Naive thymus-derived CD8-positive, alpha-beta T cell (primary cell): ENCODE measurements at places on chromosomes 4 and X. TPM values are rescaled to one million over a fixed set of nuclear protein-coding genes. Genes with fewer than 3 reads are reported as not detected.
A peak's percentile ranks its signal among the peaks of the same experiment; 100 is the strongest.

DNA sequence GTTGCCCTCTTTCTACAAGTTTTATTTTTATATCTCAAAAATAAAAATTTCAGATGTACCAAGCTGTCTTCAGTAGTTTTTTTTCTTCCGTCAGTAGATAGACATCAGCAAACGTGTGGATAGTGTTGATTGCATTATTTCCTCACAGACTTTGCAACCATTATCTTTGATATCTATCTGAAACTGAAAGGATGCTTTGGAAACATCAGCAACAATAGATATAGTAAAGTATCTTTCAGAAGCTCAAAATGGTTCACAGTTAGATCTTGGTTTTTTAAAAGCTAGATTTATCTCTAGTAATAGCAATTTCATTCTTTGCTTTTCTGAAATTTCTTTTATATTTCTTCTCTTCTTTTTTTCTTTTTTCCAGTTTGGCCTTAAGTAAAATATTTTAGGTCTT, 246.9 kb upstream of the PCDH7 start:
- no peak overlapping the region for H3K4me3 ChIP-seq
- no peaks in the 10 kb centered on the region for H3K27me3 ChIP-seq
- no peak for DNase-seq
- no peaks in the 10 kb centered on the region for H3K4me1 ChIP-seq

DNA sequence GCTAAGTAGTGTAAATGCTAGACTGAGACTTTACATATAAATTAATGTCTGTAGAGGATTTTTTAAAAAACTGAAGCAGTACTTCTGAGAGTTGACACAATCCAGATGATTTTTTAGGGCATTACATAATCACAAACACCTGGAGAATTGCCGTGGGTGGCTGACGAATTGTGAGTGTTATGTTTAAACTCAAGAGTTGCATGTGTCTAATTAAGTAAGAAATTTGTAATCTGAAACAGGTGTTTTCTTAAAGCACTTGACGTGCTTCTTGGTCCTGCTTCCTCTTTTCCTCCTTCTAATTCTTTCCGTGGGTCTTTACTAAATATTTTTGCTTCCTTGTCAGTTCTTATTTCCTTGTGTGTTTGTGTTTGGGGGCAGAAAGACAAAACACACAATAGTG, 27.8 kb downstream of the PIR start:
- no peak for DNase-seq
- H3K4me3 ChIP-seq, result no peak overlapping the region
- no peak overlapping the region for H3K27ac ChIP-seq
- no peaks in the 10 kb centered on the region for H3K36me3 ChIP-seq
- no peaks in the 10 kb centered on the region for H3K4me1 ChIP-seq

- peaks cover 5% of the 10 kb centered on the region for H3K27me3 ChIP-seq
- H3K27ac ChIP-seq, result no peak overlapping the region
- peak; percentile 40 for DNase-seq
- no peak overlapping the region for H3K4me3 ChIP-seq
- H3K4me1 ChIP-seq, result no peaks in the 10 kb centered on the region
Measured at GRCh38 chr4:76504613-76505465, 69.8 kb downstream of the SHROOM3 start.

GRCh38 chrX:24377911-24378468, 17.6 kb downstream of the SUPT20HL1 start:
- no peaks in the 10 kb centered on the region for H3K4me1 ChIP-seq
- H3K27ac ChIP-seq, result no peak overlapping the region
- H3K4me3 ChIP-seq, result no peak overlapping the region
- no peak for DNase-seq
- no peaks in the 10 kb centered on the region for H3K36me3 ChIP-seq

GRCh38 chrX:134460005-134460861, at the start of gene HPRT1:
TSS of gene HPRT1 (plus strand) at chrX:134460165. CDS start at chrX:134460312, 147 bp downstream.
- H3K27ac ChIP-seq, result peak within 1 kb of the TSS; percentile 91
- peak within 1 kb of the TSS; percentile 88 for H3K4me3 ChIP-seq
- H3K4me1 ChIP-seq, result peaks cover 9% of the 10 kb centered on the region
- DNase-seq, result peak; percentile 71

GRCh38 chrX:10901290-10901633, 209.9 kb upstream of the HCCS start:
- H3K36me3 ChIP-seq, result peaks cover 10% of the 10 kb centered on the region
- no peaks in the 10 kb centered on the region for H3K4me1 ChIP-seq
- no peak overlapping the region for H3K27ac ChIP-seq
- DNase-seq, result no peak
- no peaks in the 10 kb centered on the region for H3K27me3 ChIP-seq

GRCh38 chrX:131704136-131704695, 160.3 kb downstream of the OR13H1 start:
- no peak overlapping the region for H3K27ac ChIP-seq

DNA sequence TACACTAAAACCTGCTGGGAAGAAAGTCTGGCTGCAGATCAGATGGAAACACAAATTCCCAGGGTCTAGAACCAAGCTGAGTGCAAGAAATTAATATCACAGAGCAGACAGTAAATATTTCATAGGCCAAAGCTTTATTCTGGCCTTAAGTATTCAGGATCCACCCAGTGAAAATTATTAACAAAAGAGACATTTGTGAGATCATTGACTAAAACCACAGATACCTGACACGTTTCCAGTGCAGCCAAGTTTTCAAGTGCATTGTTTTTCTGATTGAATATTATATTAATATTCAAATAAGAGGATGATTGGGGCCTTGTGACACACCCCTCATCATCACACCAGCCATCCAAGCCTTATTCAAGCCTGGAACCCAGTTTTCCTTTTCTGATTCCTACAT, 10.3 kb downstream of the ELOVL6 start:
- DNase-seq, result no peak
- H3K4me3 ChIP-seq, result no peak overlapping the region
- no peaks in the 10 kb centered on the region for H3K36me3 ChIP-seq
- peak overlapping the region; percentile 56 for H3K27ac ChIP-seq
- H3K4me1 ChIP-seq, result peaks cover 9% of the 10 kb centered on the region

GRCh38 chr4:69522554-69522953, 26.8 kb upstream of the UGT2B4 start:
- no peaks in the 10 kb centered on the region for H3K4me1 ChIP-seq
- no peaks in the 10 kb centered on the region for H3K36me3 ChIP-seq
- no peak overlapping the region for H3K27ac ChIP-seq
- H3K27me3 ChIP-seq, result peaks cover under 1% of the 10 kb centered on the region

GRCh38 chr4:101158134-101158482, 189.2 kb downstream of the PPP3CA start:
- H3K4me3 ChIP-seq, result no peak overlapping the region
- H3K27ac ChIP-seq, result no peak overlapping the region
- no peak for DNase-seq
- H3K36me3 ChIP-seq, result no peaks in the 10 kb centered on the region
- no peaks in the 10 kb centered on the region for H3K27me3 ChIP-seq
- peaks cover 23% of the 10 kb centered on the region for H3K4me1 ChIP-seq

GRCh38 chr4:105807496-105807895, 87.8 kb upstream of the NPNT start:
- no peak for DNase-seq
- no peaks in the 10 kb centered on the region for H3K27me3 ChIP-seq
- peaks cover 3% of the 10 kb centered on the region for H3K36me3 ChIP-seq
- no peak overlapping the region for H3K4me3 ChIP-seq
- no peaks in the 10 kb centered on the region for H3K4me1 ChIP-seq
- no peak overlapping the region for H3K27ac ChIP-seq

- H3K4me3 ChIP-seq, result no peak overlapping the region
- H3K36me3 ChIP-seq, result peaks cover 16% of the 10 kb centered on the region
- H3K27me3 ChIP-seq, result no peaks in the 10 kb centered on the region
- no peak overlapping the region for H3K27ac ChIP-seq
Measured at GRCh38 chr4:150297861-150298474, 219.7 kb downstream of the DCLK2 start.

- H3K27me3 ChIP-seq, result no peaks in the 10 kb centered on the region
- peak overlapping the region; percentile 98 for H3K27ac ChIP-seq
- H3K36me3 ChIP-seq, result peaks cover 26% of the 10 kb centered on the region
- H3K4me1 ChIP-seq, result peaks cover 38% of the 10 kb centered on the region
Measured at GRCh38 chrX:65690057-65690855, 22.8 kb downstream of the MSN start.

- no peak for DNase-seq
- peaks cover 10% of the 10 kb centered on the region for H3K4me1 ChIP-seq
- H3K27ac ChIP-seq, result peak overlapping the region; percentile 99
- H3K36me3 ChIP-seq, result peaks cover 4% of the 10 kb centered on the region
- peak overlapping the region; percentile 89 for H3K4me3 ChIP-seq
Measured at GRCh38 chrX:7926501-7926900, 712 bp downstream of the PNPLA4 start.

DNA sequence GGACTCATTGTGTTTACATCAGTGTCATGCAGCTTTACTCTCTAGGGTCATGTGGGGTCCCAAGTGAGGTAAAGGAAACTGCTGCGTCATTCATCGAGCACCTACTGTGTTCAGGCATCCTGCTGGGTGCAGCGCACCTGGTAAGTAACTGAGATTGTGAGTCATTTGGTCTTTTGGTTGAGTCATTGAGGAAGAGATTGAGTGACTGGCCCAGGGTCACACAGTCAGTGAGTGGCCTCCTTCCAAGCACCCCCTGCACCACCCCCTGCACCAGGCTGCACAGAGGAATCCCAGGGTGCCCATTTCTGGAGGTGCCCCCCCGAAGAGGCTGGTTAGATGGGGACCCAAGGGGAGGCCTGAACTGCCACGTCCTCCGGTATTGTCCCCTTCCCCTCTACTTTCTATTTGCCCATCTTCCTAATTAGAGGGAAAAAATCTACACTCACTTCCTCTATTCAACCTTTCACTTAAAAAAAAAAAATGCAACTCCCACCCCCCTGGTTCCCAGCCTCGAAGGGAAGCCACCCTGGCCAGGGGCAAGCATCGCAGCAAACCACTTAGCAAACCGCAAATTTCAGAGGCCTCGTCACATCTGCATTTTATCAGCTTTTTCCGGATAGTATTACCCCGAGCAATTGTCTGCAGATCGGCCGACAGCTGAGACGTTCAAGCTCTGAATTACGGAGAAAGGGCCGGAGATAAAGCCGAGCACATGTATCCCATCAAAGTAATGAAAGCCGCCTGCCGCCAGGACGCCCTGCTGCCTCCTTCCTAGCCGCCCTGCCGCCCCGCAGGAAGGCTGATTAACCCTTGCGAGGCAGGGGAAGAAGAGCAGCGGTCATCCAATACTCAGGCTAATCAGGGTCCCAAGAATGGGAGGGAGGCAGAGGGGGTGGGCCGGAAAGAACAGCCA, 96.3 kb upstream of the MSX1 start:
- H3K27ac ChIP-seq, result no peak overlapping the region
- no peak for DNase-seq
- peaks cover 9% of the 10 kb centered on the region for H3K4me1 ChIP-seq
- peak overlapping the region; percentile 33 for H3K4me3 ChIP-seq
- H3K27me3 ChIP-seq, result peaks cover 3% of the 10 kb centered on the region

DNA sequence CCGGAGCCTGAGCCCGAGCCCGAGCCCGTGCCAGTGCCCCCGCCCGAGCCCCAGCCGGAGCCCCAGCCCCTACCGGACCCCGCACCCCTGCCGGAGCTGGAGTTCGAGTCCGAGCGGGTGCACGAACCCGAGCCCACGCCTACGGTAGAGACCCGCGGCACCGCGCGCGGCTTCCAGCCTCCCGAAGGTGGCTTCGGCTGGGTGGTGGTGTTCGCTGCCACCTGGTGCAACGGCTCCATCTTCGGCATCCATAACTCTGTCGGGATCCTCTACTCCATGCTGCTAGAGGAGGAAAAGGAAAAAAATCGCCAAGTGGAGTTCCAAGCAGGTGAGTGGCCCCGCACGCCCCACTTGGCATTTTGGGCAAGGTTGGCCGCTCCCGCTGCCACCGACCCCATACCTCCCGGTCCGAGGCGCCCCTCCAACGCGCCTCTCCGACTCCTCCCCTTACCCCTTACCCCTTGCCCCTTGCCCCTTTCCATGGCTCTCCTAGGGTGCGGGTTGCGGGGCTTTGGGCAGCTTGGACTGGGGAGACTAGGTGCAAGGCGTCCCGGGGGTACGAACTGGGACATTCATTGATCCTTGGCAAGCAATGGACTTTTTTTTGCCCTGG, 553 bp downstream of the SLC16A2 start:
- H3K27ac ChIP-seq, result no peak overlapping the region
- H3K4me1 ChIP-seq, result peaks cover 11% of the 10 kb centered on the region
- peak overlapping the region; percentile 69 for H3K4me3 ChIP-seq

DNA sequence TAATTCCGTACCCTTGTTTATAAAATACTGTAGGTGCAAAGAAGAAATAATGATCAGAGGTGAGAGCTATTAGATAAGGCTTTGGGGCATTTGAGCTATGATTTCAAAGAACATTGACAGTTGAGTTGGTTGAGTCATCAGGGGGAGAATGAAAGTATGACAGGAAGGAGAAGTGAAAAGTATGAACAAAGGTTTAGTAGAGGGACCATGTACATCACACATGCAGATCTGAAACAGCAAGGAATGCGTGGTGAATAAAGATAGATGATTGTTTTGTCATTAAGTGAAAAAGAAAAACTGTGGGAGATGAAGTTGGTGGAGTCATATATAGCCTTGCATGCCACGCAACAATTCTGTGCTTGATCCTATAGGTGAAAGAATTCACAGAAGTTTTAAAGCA, 163.1 kb downstream of the ARAP2 start:
- H3K4me1 ChIP-seq, result no peaks in the 10 kb centered on the region
- H3K27me3 ChIP-seq, result no peaks in the 10 kb centered on the region
- H3K4me3 ChIP-seq, result no peak overlapping the region
- peaks cover 15% of the 10 kb centered on the region for H3K36me3 ChIP-seq
- DNase-seq, result no peak

GLRA3 gene
- total RNA-seq, result not detected

ATP2B3 gene
- total RNA-seq, result not detected

GPR78 gene
- total RNA-seq, result not detected

PASD1 gene
- total RNA-seq, result not detected

CYBB gene
- 5.6 TPM for total RNA-seq

OTUD6A gene
- not detected for total RNA-seq

LDB2 gene
- total RNA-seq, result not detected

GPR143 gene
- total RNA-seq, result not detected

TRPC5OS gene
- not detected for total RNA-seq

LNX1 gene
- total RNA-seq, result not detected
